Left lung (tissue), 14 donors: ENCODE measurements at places on chromosomes 16 and 17. TPM values are rescaled to one million over a fixed set of nuclear protein-coding genes. Genes with fewer than 3 reads are reported as not detected.

The CES1 gene
- polyA plus RNA-seq, result 110 TPM

The DNAH9 gene
- 7.9 TPM for polyA plus RNA-seq

The ADCY7 gene
- polyA plus RNA-seq, result 27.9 TPM

The SLC52A1 gene
- 0.13 TPM for polyA plus RNA-seq

The CACNG3 gene
- polyA plus RNA-seq, result not detected

The SDR42E2 gene
- polyA plus RNA-seq, result 0.14 TPM

The CCL17 gene
- polyA plus RNA-seq, result not detected
